ENCODE measurements at places on chromosomes 5 and 9.

GRCh38 chr5:154479944-154480750 is 2.1 kb upstream of the HAND1 start:
- no peak for DNase-seq

- DNase-seq = no peak
These were observed 32.8 kb upstream of the FANCC start for GRCh38 chr9:95350266-95350665.

DNA sequence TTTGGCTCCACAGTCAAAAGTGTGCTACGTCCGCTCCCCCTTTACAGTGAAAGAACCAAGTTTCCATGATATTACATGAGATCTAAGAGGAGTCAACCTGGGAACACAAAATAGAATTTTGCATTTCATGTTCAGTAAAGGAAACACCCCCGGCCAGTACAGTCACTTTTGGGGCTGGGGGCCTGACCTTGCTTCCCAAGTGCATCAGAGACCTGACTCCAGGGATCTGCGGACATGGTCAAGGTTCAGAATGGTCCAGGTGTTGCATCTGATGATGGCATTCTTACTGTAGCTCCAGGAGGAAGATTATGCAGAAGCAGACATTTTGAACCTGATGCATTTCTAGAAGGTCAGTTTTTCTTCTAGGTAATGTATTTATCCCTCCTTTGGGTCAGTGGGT is 39.8 kb downstream of the AK8 start:
- no peak for DNase-seq

DNA sequence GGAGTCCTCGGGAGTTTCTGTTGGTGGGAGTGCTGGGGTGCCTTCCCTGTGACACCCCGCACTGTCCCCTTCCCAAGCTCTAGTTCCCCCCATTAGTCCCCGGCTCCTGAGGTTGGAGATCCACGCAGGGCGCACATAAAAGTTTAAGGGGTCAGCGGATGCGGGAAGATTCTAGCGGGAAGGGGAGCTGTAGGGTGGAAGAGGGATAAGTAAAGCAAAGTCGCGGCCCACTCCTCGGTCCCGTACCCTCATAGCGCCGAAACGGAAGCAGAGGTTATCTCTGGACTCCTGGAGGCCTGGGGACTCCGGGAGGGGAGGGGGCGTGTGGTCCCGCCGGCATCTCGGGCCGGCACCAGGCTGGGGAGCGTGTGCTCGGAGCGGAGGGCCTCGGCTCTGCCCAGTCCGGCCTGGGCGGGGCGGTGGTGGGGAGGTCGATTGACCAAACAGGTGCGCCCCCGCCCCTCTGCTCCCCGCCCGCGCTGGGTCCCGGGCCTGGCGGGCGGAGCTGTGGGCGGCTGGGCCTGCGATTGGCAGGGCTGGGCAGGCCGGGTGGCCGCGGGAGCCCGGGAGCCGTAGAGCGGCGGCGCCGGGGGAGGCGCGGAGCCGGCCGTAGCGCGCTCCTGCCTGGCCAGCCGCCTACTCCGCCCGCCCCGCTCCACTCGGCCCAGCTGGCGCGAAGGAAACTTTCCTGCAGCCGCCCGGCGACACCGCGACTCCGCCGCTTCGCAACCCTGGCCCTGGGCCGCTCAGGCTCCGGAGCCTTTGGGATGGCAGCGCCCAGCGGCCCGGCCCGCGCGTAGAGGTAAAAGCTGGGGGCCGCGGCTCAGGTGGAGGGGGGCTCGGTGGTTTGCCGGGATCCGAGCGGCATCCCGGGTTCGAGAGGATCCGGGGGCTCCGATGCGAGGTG is 52.2 kb upstream of the DAB2IP start:
- peak; percentile 20 for DNase-seq

- no peak for DNase-seq
These were observed 24.1 kb downstream of the TENT4A start for GRCh38 chr5:6737043-6737941.

GRCh38 chr9:20811872-20812271 is 127.8 kb downstream of the FOCAD start:
- DNase-seq = peak; percentile 8

GRCh38 chr5:43514471-43514815 is 505 bp downstream of the C5orf34 start:
- DNase-seq = peak; percentile 69

DNA sequence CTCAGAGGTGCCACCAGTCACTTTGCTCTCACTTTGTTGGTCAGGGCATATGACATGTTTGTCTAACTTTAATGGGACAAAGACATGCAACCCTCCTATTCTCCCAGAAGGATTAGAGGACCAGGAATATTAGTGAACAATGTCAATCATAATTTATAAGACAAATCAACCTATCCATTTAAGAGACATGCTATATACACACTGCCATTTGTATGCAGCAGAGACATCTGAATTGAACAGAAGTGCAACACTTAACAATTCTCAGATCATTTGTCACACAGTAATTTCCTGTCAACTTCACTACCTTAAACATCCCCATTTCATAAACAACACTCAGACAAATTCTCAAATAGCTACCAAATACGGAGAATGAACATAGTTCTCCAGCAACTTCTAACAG is 273.6 kb upstream of the RGMB start:
- no peak for DNase-seq

- peak; percentile 21 for DNase-seq
These were observed 6.8 kb upstream of the TRIM41 start for GRCh38 chr5:181215997-181216989.

- DNase-seq = peak; percentile 59
These were observed 437.0 kb downstream of the PIK3R1 start for GRCh38 chr5:68652534-68652965.

DNA sequence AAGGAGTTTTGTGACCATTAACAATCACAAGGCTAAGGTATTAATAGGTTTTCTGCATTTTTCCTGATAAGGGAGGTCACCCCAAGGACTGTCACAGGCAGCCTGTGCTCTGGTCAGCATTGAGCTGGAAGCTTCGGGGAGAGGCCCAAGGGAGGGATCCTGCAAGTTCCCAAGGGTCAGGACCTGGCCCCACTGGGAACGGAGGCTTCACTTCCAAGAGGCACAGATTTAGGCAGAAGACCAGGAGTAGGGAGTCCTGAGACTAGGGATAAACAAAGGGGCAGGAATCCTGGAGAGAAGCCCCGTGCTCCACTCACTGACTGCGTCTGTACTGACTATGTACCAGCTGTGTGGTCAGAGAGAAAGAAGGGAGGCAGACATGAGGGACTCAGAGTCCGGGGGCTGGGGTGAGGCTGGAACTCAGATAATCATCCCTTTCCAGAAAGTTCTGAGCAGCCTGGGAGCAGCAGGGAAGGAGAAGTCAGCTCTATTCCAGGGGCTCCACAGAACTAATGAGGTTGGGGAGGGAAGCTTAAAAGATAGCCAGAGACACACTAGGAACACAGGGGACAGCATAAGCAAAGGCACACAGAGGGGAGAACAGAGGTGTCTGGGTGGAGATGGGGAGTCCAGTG is 37.8 kb downstream of the B4GALT1 start:
- no peak for DNase-seq

GRCh38 chr5:865771-866170 is 15.0 kb upstream of the ZDHHC11 start:
- DNase-seq = no peak

DNA sequence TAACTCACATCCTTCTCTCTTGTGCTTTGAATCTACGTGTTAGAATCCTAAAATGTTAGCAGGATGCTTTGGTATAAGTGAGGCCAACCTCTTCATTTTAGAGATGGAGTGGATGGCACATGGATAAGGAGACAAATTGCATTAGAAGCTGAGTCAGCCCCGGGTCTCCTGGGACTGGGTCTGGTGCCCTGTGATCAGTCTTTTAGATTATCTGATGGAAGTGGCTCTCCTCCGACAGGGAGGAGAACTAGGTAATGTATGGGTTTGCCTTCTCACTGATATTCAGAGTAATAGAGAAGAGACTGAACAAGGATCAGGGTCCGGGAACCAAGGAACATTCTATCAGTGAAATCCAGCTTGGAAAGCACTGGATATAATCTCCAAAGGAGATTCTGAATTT is 74.9 kb upstream of the TNFSF8 start:
- no peak for DNase-seq

GRCh38 chr5:72170101-72170500 is 62.8 kb downstream of the MAP1B start:
- DNase-seq = no peak

GRCh38 chr5:14347522-14347921 is 204.4 kb downstream of the TRIO start:
- DNase-seq = no peak

GRCh38 chr5:141313711-141314110 is 6.9 kb downstream of the TAF7 start:
- no peak for DNase-seq

- no peak for DNase-seq
These were observed 7.5 kb upstream of the HABP4 start for GRCh38 chr9:96442491-96442890.

- no peak for DNase-seq
These were observed 105.3 kb upstream of the PIK3R1 start for GRCh38 chr5:68110264-68110663.

DNA sequence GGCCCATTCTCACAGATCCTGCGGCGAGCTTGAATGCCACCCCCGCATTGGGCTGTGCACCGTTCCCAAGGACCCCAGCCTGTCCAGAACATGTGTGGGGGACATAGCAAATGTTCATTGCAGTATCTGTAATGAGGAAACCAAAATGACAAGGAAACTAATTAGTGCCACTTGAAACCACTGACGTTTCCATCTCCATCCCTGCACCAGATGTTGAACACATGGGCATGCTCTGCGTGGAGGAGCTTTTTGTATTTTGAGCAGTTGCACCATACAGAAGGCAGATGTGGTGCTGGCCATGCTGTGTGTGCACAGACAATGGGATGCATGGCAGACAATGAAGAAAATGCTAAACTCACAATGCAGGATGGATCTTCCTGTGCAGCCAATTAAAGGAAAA is 437.7 kb downstream of the SEMA5A start:
- no peak for DNase-seq

GRCh38 chr9:124218438-124218982 is 39.2 kb upstream of the NEK6 start:
- peak; percentile 46 for DNase-seq

GRCh38 chr5:76062502-76063041 is 20.6 kb upstream of the SV2C start:
- no peak for DNase-seq

DNA sequence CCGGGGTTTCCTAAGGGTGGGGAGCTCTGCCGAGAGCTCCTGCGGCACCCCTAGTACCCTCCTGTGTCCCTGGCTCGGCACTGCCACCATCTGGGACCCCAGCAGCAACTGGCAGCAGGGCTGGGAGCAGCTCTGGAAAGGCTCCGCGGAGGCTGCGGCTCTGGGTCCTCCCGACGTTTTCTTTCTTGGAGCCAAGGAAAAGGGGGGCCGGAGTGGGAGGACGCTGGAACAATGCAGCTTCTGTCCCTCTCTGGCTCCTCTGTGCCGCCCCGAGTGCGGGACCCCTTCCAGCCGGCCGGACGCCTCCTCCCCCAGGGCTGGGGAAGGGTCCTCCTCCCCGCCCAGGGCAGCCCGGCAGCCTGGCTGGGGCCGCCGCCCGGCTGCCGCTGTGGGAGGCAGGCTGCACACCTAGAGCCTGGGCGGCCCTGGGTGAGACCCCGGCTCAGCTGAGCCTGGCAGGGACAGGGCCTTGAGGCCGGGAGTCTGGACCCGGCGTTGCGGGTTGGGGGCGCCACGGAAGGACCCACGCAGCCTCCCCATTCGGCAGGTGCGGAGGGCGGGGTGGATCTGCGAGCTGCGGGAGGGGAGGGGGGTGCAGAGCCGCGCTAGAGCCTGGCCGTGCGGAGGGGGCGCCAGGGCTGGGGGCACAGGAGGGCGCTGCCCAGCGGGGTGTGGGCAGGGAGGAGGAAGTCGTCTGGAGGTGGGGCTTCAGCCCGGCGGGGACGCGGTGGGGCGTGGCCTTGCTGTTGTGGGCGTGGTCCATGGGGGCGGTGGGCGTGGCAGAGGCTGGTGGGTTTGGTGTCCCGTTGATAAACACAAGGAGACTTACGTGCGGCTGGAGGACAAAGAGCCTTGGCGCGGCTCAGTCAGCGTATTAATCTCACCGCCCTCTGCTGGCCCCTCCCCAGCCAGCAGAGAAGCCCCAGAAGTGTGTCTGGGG is 15.1 kb downstream of the GPSM1 start:
- DNase-seq = peak; percentile 56

DNA sequence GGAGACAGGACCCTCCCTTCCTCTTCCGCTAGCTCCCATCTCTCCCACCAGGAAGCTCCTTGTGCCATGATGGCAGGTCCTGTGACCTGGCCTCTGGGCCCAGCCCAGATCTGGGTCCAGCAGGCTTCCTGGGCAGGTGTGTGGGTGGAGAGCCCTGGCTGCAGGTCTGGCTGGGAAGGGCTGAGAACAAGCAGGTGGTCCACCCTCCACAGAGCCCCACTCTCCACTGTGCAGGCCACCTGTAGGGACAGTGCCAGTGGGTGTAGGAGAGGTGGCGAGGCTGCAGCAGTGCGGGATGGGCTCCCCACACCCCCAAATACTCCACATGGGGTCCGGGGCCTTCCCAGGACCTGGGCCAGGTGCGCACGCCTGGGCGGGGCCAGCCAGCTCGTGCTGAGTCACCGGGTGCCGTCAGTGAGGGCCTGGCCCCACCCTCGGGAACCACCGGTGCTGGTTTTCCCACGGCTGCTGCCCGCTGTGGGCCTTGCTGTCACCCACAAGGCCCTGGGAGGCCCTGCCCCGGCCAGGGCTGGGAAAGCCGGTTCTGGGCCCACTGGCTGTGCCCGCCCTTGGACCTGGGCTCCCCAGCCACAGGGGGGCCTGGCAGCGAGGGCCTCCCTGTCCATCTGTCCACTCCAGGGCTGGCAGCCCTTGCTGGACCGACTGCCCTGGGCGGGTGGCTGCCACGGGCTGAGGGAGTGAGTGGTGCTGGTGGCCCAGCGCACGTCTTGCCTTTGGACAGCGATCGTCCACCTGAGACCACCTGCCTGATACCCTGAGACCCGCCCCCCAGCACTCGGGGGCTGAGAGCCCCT is 9.3 kb upstream of the NRARP start:
- no peak for DNase-seq

GRCh38 chr5:145574889-145575573 is 260.1 kb downstream of the PRELID2 start:
- no peak for DNase-seq

GRCh38 chr5:21164425-21164824 is 1176.4 kb upstream of the CDH18 start:
- no peak for DNase-seq

GRCh38 chr5:78792345-78793055 is 143.9 kb upstream of the LHFPL2 start:
- DNase-seq = no peak
